ENCODE measurements at places on chromosomes 7 and 10.

- no peak for DNase-seq
These were observed 99.3 kb downstream of the LANCL2 start for GRCh38 chr7:55464422-55464821.

DNA sequence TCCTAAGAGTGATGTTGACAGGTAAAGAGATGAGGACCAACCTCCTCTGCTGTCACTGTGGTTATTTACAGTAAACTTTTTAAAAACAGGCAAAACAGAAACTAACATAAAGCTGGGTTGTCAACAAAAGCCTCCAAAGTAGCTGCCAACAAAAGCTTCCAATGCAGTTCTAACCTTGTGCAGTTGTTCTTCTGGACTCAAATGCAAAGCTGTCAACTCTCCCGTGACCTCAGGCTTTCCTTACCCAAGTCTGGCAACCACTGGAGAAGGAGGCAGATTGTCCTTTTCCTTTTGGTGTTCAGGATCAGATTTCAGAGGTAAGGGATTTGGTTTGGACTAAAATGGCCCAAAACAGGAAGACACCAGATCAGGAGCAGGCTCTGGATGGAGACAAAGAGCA, 63.1 kb downstream of the DLG5 start:
- no peak for DNase-seq

DNA sequence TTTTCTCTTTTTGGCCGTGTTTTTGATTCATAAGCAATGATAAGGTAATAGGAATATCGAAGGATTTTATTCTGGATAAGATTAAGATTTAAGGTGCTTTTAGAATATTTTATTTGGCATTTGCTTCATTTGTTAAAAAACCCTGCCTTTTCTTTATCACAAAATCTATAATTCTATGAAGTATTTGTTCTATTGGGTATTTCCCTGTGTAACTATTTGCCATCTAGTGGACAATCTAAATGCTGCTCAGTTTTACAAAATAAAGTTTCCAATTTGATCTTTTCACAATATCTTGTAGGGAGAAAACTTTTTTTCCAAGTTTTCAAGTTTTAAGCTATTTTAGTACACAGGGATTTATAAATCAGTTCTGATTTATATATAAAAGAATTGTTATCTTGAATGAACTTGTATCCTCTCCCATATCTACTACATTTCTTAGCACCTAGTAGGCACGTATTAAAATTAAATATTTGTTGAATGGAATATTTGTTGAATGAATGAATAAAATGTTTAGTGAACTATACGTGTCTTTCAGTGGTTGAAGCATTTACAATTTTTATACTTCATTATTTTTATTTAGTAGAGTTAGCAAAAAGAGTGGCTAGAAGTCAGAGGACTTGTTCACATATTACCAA, 26.5 kb downstream of the ANKRD7 start:
- no peak for DNase-seq

DNA sequence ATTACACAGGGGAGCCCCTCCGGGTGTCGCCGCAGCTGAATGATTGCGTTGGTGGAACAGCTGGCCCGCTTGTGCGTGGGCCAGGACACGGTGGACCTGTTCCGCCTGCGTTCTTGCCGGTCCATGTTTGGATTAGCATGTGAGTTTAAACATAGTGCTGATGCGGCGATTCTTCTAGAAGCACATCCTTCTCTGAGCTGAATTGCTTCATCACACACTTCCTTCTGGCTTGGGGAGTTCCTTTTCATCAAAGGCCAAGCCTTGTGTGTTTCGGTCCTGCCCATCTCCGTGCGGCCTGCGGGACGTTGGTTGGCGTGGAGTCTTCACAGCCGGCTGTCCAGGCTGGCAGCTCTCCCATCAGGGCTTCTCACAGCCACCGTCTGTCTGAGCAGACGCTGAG, 45.5 kb upstream of the SLC29A4 start:
- no peak for DNase-seq

DNA sequence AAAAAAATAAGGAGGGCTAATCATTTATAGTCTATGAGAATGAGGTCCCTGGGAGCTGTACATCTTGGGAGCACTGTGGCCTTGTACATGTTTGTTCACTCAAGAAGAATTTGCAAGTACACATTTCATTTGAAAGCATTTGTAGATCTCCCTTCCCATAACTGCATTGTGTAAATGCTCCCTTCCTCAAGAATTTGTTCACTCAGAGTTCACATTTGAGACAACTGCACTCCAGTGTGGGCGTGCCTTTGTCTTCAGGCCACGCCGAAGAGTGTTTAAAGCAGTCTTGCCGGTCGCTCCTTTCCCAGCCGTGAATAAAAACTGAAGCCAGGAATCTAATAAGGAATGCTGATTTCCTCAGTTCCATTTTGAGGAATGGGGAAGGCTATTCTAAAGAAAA, 291.1 kb upstream of the LYZL1 start:
- DNase-seq, result no peak

DNA sequence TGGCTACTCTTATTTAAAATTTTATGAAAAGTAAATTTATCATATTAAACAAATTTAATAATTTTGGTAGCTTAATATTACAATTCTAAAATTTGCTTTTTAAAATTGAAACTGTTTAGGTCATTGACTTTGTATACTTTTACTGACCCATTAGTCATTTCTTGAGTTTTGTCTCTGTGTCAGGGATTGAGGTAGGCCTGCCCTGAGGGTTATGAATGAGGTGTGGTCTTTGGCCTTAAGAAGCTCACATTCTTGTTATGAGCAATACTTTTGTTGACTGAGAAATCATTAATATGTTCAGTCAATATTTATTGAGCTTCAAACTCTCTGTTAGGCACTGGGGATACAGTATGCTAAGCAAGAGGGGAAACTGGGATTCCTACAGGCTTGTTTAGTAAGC, 47.0 kb upstream of the RPA3 start:
- no peak for DNase-seq

DNA sequence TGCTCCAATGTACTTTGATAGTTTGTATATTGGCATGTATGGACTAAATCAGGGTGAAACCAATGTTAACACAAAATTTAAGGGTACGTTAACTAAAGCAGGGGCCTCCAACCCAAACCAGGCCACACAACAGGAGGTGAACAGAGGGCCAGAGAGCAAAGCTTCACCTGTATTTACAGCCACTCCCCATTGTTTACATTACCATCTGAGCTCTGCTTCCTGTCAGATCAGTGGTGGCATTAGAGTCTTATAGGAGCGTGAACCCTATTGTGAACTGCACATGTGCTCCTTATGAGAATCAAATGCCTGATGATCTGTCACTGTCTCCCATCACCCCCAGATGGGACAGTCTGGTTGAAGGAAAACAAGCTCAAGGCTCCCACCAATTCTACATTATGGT, 62.0 kb upstream of the SCIN start:
- DNase-seq, result no peak

DNA sequence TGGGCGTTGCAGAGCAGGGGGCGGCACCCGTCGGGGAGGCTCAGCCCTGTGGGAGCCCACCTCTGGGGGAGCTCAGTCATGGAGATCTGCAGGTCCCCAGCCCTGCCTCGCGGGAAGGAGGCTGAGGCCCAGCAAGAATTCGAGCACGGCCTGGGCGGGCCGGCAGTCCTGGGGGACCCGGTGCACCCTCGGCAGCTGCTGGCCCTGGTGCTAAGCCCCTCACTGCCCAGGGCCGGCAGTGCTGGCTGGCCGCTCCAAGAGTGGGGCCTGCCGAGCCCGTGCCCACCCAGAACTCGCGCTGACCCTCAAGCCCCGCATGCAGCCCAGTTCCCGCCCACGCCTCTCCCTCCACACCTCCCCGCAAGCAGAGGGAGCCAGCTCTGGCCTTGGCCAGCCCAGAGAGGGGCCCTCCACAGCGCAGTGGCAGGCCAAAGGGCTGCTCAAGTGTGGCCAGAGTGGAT, 76.2 kb downstream of the TMEM26 start:
- DNase-seq, result no peak

DNA sequence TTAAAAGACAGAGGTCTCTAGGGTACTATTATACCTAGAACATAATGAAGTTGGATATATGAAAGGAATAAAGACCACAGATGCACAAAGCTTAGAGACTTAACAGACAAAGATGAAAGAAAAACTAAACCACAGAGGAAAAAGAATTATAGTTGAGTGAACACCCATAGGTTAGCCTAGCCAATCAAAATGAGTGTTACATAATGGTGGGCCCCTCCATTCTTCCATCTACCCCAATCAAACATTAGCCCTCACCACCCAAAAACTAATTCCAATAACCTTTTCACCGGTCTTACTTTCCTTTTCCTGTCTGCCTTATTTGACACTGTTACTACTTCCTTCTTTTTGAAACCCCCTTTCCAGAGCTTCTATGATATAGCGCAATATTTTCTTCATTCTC, 130.1 kb downstream of the ELMO1 start:
- DNase-seq, result no peak

- no peak for DNase-seq
These were observed 159.8 kb downstream of the AOAH start for GRCh38 chr7:36564489-36564888.

- no peak for DNase-seq
These were observed 302.9 kb upstream of the ZMIZ1 start for GRCh38 chr10:78765726-78766335.

DNA sequence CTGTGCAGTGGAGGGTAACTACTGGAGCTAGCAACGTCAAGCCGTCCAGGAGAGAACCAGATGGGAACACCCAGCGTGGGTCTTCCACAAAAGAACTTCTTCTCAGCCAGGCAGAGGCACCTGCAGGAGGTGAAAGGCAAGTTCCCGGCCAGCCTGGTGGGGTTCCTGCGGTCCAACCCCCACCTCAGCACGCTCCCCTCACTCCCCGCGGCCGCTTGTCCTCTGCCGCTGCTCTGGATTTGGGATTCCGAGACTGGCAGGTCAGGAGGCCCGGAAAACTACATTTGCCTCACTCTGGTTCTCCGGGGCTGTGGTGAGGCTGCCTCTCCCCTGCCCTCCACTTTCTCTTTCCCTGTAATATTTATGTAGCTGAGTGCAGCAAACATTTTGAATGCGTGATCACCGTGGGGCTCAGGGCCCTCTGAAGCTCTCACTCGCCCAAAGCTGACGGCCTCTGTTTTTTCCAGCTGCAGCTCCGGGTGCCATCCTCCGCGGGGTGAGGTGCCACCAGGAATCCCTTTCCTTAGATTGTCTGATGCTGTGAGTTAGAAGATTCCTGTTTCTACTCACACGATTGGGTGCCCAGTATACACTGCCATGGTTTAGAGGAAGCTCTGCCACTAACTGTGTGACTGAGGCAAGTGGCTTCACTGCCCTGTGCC, 366.9 kb downstream of the DNAJB6 start:
- no peak for DNase-seq

DNA sequence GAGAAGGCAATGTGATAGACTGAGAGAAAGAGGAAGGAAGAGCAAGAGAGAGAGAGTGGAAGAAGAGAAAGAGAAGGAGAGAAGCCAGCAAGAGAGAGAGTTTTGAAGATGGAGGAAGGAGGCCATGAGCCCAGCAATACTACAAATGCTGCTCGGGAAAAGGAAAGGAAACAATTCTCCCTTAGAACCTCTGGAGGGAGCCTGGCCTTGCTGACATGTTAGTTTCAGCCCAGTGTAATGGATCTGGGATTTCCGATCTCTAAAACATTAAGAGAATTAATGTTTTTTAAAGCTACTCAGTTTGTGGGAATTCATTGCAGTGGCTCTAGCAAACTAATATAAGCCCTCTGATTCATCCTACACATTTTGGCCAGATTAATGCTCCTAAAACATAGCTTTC, 206.8 kb upstream of the MTPN start:
- no peak for DNase-seq

GRCh38 chr7:135386181-135386580, 123.7 kb downstream of the CNOT4 start:
- no peak for DNase-seq

DNA sequence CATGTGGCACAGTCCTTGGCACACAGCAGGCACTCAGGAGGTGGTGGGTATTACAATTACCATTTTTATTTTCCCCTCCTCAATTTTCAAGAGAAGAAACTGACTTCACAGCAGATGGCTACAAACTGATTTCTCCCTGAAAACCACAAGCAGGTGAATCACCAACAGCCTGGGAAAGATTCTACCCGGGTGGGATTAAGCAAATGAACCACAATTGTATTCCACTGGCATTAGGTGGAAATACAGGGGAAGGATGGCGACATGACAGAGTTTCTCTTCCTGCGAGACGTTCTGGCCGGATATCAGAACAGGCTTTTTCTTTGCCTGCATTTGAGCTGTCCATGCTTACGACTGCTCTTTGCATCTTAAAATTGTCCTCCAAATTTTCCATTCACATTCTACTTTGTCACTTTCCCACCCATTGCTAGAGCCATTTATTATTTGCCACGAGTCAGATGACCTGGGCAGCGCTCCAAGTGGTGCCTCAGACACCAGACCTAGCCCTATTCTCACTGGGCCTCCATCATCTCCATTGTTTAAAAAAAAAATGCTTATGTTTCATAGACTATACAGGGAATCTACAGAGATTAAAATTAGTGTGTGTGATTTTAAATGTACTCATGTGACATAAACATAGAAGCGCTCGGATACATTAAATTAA, 4.6 kb downstream of the DENND11 start:
- no peak for DNase-seq

- no peak for DNase-seq
These were observed 14.9 kb upstream of the CRCP start for GRCh38 chr7:66099551-66100407.
